Chondrocyte (in vitro differentiated cells): ENCODE measurements at places on chromosomes 3 and 15.

GRCh38 chr3:114587986-114588385 lies 294.2 kb downstream of the TIGIT start:
- H3K27me3 ChIP-seq, result no peaks in the 10 kb centered on the region
- no peak for DNase-seq
- H3K4me3 ChIP-seq, result no peak overlapping the region
- no peaks in the 10 kb centered on the region for H3K4me1 ChIP-seq
- H3K27ac ChIP-seq, result no peak overlapping the region

DNA sequence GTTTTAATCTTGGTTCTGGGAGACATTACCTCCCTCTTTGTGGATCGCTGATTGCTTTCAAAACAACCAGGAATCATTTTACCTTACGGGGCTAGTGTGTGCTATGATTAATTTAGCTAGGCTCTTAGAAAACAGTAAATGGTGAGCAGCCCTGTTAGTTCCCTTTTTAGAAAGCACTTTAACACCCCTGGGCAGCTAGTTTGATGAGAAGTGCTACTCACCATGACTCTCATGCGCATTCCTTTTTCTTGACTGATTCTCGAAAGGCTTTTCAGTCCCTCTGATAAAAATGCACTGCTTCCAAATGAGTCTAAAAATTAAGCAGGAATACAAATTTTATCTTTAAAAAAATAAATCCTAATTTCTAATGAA lies 75.3 kb upstream of the LEKR1 start:
- H3K4me3 ChIP-seq, result peak overlapping the region; percentile 28
- H3K4me1 ChIP-seq, result peaks cover 42% of the 10 kb centered on the region
- peaks cover 2% of the 10 kb centered on the region for H3K36me3 ChIP-seq
- H3K27ac ChIP-seq, result peak overlapping the region; percentile 94
- no peaks in the 10 kb centered on the region for H3K27me3 ChIP-seq

GRCh38 chr3:128133273-128133883 lies 9.8 kb upstream of the RUVBL1 start:
- no peak overlapping the region for H3K4me3 ChIP-seq
- H3K4me1 ChIP-seq, result no peaks in the 10 kb centered on the region
- no peak for DNase-seq
- peaks cover 19% of the 10 kb centered on the region for H3K27me3 ChIP-seq

DNA sequence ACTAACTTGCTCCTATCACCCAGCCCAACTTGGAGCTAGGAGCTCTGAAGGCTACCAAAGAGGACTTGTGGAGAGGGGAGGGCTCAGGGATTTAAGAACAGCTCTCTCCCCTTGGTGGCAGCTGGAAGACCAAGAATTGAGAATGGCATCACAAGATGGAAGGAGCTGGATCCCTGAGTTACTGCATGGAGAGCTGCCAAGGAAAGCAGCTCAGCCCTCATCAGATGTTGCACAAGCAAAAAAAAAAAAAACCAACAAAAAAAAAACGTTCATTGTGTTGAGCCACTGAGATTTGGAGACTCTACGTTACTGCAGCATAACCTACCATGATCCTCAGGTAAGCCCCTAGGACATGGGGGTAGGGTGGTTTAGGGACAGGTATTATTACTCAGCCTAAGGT lies 41.0 kb downstream of the ITGB5 start:
- H3K27ac ChIP-seq, result peak overlapping the region; percentile 95
- H3K27me3 ChIP-seq, result no peaks in the 10 kb centered on the region
- H3K36me3 ChIP-seq, result peaks cover 49% of the 10 kb centered on the region
- peaks cover 74% of the 10 kb centered on the region for H3K4me1 ChIP-seq

GRCh38 chr3:104564045-104564643 lies 802.6 kb upstream of the ALCAM start:
- H3K27ac ChIP-seq, result no peak overlapping the region
- H3K36me3 ChIP-seq, result no peaks in the 10 kb centered on the region
- no peak for DNase-seq
- no peaks in the 10 kb centered on the region for H3K4me1 ChIP-seq
- no peak overlapping the region for H3K4me3 ChIP-seq
- H3K27me3 ChIP-seq, result no peaks in the 10 kb centered on the region

- no peaks in the 10 kb centered on the region for H3K4me1 ChIP-seq
- peaks cover 4% of the 10 kb centered on the region for H3K36me3 ChIP-seq
- no peak overlapping the region for H3K4me3 ChIP-seq
- peak; percentile 21 for DNase-seq
Measured at GRCh38 chr3:126395846-126396513, 1.3 kb downstream of the CFAP100 start.

GRCh38 chr3:182258538-182259177 lies 534.6 kb upstream of the ATP11B start:
- no peak overlapping the region for H3K4me3 ChIP-seq
- DNase-seq, result no peak
- no peaks in the 10 kb centered on the region for H3K4me1 ChIP-seq
- H3K36me3 ChIP-seq, result no peaks in the 10 kb centered on the region
- no peak overlapping the region for H3K27ac ChIP-seq

DNA sequence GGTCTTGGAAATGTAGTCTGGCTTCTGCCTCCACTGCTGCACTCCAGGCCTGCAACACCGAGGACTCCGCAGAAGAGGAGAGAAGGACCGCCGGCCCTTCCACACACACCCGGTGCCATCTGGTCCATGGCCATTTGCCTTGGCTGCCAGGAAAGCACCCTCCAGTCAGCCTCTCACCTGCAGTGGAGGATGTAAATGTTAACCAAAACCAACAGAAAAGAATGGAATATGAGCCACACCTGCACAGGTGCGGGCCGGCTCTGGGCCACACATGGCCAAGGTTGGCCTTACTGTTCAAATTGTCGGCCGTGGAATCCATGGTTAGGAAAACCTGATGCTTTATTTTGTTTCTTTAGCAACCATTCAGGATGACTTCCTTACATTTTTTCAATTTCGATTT lies 178.3 kb upstream of the C2CD4B start:
- H3K27me3 ChIP-seq, result no peaks in the 10 kb centered on the region
- no peaks in the 10 kb centered on the region for H3K36me3 ChIP-seq
- no peak for DNase-seq
- no peak overlapping the region for H3K4me3 ChIP-seq

DNA sequence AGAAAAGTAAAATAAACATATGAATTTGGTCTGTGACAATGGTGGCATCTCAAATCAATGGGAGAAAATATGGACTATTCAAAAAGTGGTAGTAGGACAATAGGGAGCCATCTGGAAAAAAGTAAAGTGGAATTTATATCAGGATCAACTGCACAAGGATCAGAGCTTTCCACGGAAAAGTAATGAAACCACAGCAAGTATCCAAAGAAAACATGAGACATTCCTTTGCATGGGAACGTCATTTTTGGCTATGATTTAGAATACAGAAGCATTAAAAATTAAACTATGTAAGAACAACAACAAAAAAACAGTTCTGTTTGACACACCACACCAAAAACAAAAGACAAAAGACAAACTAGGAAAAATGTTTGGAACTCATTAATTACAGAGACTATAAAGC lies 18.7 kb downstream of the CRBN start:
- H3K4me3 ChIP-seq, result no peak overlapping the region
- DNase-seq, result no peak
- peak overlapping the region; percentile 75 for H3K27ac ChIP-seq
- H3K4me1 ChIP-seq, result peaks cover 14% of the 10 kb centered on the region
- H3K27me3 ChIP-seq, result no peaks in the 10 kb centered on the region

GRCh38 chr3:111481551-111481950 lies 60.4 kb upstream of the CD96 start:
- no peaks in the 10 kb centered on the region for H3K36me3 ChIP-seq
- no peak overlapping the region for H3K4me3 ChIP-seq
- DNase-seq, result no peak

GRCh38 chr3:54034971-54035370 lies 87.4 kb upstream of the CACNA2D3 start:
- no peak for DNase-seq
- no peaks in the 10 kb centered on the region for H3K27me3 ChIP-seq
- no peak overlapping the region for H3K27ac ChIP-seq
- H3K36me3 ChIP-seq, result no peaks in the 10 kb centered on the region
- no peak overlapping the region for H3K4me3 ChIP-seq

- peak overlapping the region; percentile 91 for H3K27ac ChIP-seq
- peaks cover 24% of the 10 kb centered on the region for H3K36me3 ChIP-seq
- peaks cover 81% of the 10 kb centered on the region for H3K4me1 ChIP-seq
- no peak overlapping the region for H3K4me3 ChIP-seq
Measured at GRCh38 chr3:66403323-66403990, 97.4 kb downstream of the LRIG1 start.

- H3K27me3 ChIP-seq, result peaks cover 3% of the 10 kb centered on the region
- no peak for DNase-seq
- H3K4me3 ChIP-seq, result no peak overlapping the region
- no peaks in the 10 kb centered on the region for H3K4me1 ChIP-seq
- no peak overlapping the region for H3K27ac ChIP-seq
- H3K36me3 ChIP-seq, result no peaks in the 10 kb centered on the region
Measured at GRCh38 chr15:31660816-31661215, 334.2 kb downstream of the KLF13 start.

DNA sequence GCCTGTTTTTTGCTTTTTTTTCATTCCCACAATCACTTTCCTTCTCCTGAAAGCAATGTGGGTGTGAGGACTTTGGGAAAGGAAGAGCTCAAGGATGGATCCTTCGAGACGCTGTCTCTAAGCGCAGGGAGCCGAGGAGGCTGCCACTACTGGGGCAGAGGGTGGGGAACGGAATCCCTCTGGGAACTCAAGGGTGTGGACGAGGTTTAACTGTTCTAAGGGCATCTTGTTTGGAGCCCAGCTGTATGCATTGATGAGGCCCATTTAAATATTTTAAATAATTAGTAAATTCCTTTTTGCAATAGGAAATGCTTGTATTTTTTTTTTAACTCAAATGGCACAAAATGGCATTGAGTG lies 124.4 kb upstream of the MEF2A start:
- no peak overlapping the region for H3K4me3 ChIP-seq
- no peak for DNase-seq
- H3K27me3 ChIP-seq, result no peaks in the 10 kb centered on the region
- no peaks in the 10 kb centered on the region for H3K36me3 ChIP-seq
- peak overlapping the region; percentile 97 for H3K27ac ChIP-seq
- H3K4me1 ChIP-seq, result peaks cover 66% of the 10 kb centered on the region

GRCh38 chr3:30667280-30667651 lies 60.9 kb downstream of the TGFBR2 start:
- H3K27ac ChIP-seq, result no peak overlapping the region
- DNase-seq, result no peak
- H3K36me3 ChIP-seq, result peaks cover 14% of the 10 kb centered on the region
- no peak overlapping the region for H3K4me3 ChIP-seq

DNA sequence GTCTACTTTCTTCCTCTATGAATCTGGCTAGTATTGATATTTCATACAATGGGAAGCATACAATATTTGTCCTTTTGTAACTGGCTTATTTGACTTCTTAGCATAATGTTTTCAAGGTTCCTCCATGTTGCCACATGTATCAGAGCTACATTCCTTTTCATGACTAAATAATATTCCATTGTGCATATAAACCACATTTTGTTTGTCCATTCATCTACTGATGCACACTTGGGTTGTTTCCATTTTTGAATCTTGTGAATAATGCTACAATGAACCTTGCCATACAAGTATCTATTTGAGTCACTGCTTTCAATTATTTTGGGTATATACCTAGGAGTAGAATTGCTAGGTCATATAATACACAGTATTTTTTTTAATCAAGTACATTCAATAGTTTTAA lies 38.0 kb downstream of the OSBPL10 start:
- no peak for DNase-seq
- H3K4me3 ChIP-seq, result no peak overlapping the region
- H3K27me3 ChIP-seq, result no peaks in the 10 kb centered on the region
- no peak overlapping the region for H3K27ac ChIP-seq

GRCh38 chr15:74415966-74416916 lies 17.5 kb downstream of the SEMA7A start:
- no peaks in the 10 kb centered on the region for H3K27me3 ChIP-seq
- H3K27ac ChIP-seq, result no peak overlapping the region
- H3K36me3 ChIP-seq, result peaks cover 3% of the 10 kb centered on the region
- peaks cover 15% of the 10 kb centered on the region for H3K4me1 ChIP-seq

GRCh38 chr3:161395115-161396012 lies 24.0 kb upstream of the SPTSSB start:
- H3K36me3 ChIP-seq, result no peaks in the 10 kb centered on the region
- H3K27me3 ChIP-seq, result peaks cover 22% of the 10 kb centered on the region
- no peak overlapping the region for H3K27ac ChIP-seq

- peak overlapping the region; percentile 79 for H3K27ac ChIP-seq
- peak overlapping the region; percentile 53 for H3K4me3 ChIP-seq
- no peaks in the 10 kb centered on the region for H3K36me3 ChIP-seq
- H3K27me3 ChIP-seq, result no peaks in the 10 kb centered on the region
Measured at GRCh38 chr15:33126559-33127290, 67.8 kb downstream of the FMN1 start.

- DNase-seq, result no peak
- no peaks in the 10 kb centered on the region for H3K36me3 ChIP-seq
- H3K27me3 ChIP-seq, result no peaks in the 10 kb centered on the region
- peaks cover 3% of the 10 kb centered on the region for H3K4me1 ChIP-seq
Measured at GRCh38 chr15:83766339-83766738, 112.4 kb downstream of the ADAMTSL3 start.

- H3K36me3 ChIP-seq, result peaks cover 2% of the 10 kb centered on the region
- peak overlapping the region; percentile 52 for H3K27ac ChIP-seq
- H3K4me1 ChIP-seq, result peaks cover 43% of the 10 kb centered on the region
- no peak for DNase-seq
- no peak overlapping the region for H3K4me3 ChIP-seq
Measured at GRCh38 chr15:79222808-79223207, 59.7 kb upstream of the ANKRD34C start.

GRCh38 chr3:127671523-127672428 lies 976 bp upstream of the ABTB1 start:
- no peaks in the 10 kb centered on the region for H3K27me3 ChIP-seq
- H3K27ac ChIP-seq, result peak overlapping the region; percentile 76
- peak overlapping the region; percentile 75 for H3K4me3 ChIP-seq
- peaks cover 2% of the 10 kb centered on the region for H3K36me3 ChIP-seq
- peaks cover 20% of the 10 kb centered on the region for H3K4me1 ChIP-seq
- peak; percentile 91 for DNase-seq

GRCh38 chr3:88589138-88589537 lies 439.4 kb downstream of the C3orf38 start:
- peaks cover 2% of the 10 kb centered on the region for H3K27me3 ChIP-seq
- H3K27ac ChIP-seq, result no peak overlapping the region
- no peak overlapping the region for H3K4me3 ChIP-seq
- peaks cover 9% of the 10 kb centered on the region for H3K4me1 ChIP-seq
- no peaks in the 10 kb centered on the region for H3K36me3 ChIP-seq

- DNase-seq, result no peak
- H3K4me1 ChIP-seq, result peaks cover 9% of the 10 kb centered on the region
- H3K27me3 ChIP-seq, result no peaks in the 10 kb centered on the region
- H3K36me3 ChIP-seq, result peaks cover 14% of the 10 kb centered on the region
- no peak overlapping the region for H3K27ac ChIP-seq
Measured at GRCh38 chr3:47409688-47410416, 29.0 kb downstream of the PTPN23 start.

DNA sequence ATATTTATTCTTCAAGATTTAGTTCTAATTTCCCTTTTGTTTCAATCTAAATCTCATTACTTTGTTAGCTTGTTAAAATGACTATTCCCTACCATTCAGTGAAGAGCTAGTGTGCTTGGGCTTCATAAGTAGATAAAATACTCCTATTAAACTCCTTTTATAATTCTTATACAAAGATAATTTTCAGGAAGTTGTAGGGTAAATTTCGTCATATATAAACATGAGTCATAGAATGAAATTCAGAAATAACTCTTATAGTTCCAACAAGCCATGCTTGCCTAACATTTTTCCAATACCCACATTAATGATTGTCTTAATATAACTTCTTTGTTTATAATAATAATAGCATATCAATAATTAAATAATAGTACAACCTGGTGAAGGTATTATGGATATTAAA lies 407.3 kb downstream of the NAALADL2 start:
- H3K27me3 ChIP-seq, result no peaks in the 10 kb centered on the region
- DNase-seq, result no peak
- H3K27ac ChIP-seq, result no peak overlapping the region
- H3K36me3 ChIP-seq, result no peaks in the 10 kb centered on the region

GRCh38 chr3:141231952-141232823 lies 563 bp downstream of the PXYLP1 start:
- DNase-seq, result no peak
- H3K27me3 ChIP-seq, result no peaks in the 10 kb centered on the region
- no peak overlapping the region for H3K27ac ChIP-seq
- H3K36me3 ChIP-seq, result peaks cover 11% of the 10 kb centered on the region
- H3K4me1 ChIP-seq, result peaks cover 39% of the 10 kb centered on the region
